HEK293T (cell line): ENCODE measurements at places on chromosomes 1 and 21.

DNA sequence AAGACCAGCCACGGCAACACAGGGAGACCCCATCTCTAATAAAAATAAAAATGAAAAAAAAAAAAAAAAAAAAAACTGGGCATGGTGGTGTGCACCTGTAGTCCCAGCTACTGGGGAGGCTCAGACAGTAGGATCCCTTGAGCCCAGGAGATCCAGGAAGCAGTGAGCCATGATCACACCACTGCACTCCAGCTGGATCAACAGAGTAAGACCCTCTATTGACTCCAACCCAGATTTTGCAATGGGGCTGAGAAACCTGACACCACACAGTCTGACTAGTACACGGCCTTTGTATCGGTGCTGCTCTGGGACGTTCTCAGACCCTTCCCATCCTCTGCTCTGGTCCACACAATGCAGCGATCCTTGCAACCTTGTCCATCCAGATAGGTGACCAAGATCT, 31.8 kb downstream of the SPATA21 start:
- DNase-seq: no peak

- DNase-seq: no peak
Observed at GRCh38 chr1:181134543-181135436, 46.3 kb downstream of the IER5 start.

- no peak for DNase-seq
Observed at GRCh38 chr1:86583593-86583992, 36.7 kb downstream of the CLCA4 start.

GRCh38 chr1:183363972-183364371, 54.2 kb downstream of the NMNAT2 start:
- DNase-seq: no peak
